GM04503 (cell line): ENCODE measurements at places on chromosomes 3 and 15.

DNA sequence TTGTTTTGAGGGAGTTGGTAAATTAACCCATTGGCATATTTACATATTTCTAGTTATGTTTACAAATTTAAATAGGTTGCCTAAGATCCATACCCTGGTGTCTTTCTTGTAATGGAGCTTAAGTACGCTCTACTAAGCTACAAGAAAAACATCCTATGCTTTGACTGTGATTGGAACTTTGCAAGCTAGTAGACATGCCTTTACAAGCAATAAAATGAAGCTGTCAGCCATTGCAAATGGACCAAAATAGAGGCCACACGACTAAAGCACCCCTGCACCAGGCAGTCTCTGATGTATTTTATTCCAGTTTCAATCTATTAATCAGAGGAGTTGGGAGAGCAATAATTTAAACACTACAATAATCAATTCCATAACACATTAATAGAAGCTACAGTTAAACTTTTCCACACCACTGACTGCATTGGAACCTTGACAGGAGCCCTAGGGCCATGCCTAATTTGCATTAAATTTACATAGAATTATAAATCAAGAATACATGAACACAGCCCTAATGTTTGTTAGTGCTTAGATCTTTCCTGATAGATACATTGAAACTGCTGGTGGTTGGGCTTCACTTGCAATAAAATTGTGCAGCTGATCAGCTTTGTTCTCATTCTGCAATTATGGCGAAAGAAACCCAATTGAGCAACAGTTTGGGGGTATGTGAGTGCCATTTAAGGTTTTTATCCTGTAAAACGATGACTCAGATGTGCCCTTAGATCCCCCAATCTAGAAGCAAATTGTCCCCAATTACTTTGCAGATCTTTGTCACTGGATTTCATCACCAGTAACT is 360.1 kb downstream of the LSAMP start:
- no peak for DNase-seq

GRCh38 chr3:81920816-81921215 is 159.4 kb upstream of the GBE1 start:
- no peak for DNase-seq

DNA sequence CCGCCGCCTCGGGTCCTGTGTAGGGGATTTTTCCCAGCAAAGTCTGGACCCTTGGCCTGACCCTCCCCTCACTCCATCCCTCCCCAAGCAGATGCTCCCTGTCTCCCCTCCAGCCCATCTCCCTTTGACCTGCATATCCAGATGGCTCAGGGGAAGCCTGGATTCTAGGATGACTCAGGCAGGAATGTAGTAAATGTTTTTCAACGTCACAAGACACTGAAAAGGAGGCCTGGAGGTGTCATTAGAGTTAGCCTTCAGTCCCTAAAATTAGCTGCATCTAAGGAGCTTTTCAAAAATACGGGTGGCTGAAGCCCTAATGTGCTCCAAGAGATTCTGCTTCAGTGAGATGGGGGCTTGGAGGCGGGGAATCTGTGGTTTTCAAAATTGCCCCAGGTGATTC is 7.2 kb downstream of the ACAN start:
- DNase-seq, result no peak

- no peak for DNase-seq
Measured at GRCh38 chr15:45799508-45799907, 164.7 kb downstream of the SQOR start.

- peak; percentile 21 for DNase-seq
Measured at GRCh38 chr3:197692641-197693040, 44.1 kb downstream of the RUBCN start.

DNA sequence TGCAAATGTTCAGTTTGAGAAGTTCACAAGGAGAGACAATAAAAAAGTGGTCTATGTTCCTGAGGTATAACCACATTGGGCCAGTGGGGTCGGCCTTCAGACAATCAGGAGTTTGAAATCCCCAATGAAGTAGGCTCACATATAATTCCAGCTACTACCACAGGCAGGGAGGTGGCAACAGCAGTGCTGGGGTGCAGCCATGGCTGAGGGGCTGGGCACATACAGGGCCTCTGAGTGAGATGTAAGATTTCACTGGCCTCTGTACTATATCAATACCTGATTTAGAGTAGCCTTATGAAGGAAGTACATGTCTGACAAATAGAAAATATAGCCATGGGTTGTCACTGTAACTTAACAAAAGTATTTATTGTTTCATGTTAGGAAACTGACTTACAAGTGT is 402.2 kb downstream of the TBC1D5 start:
- DNase-seq, result no peak

GRCh38 chr3:131031660-131032059 is 5.0 kb downstream of the NEK11 start:
- no peak for DNase-seq

DNA sequence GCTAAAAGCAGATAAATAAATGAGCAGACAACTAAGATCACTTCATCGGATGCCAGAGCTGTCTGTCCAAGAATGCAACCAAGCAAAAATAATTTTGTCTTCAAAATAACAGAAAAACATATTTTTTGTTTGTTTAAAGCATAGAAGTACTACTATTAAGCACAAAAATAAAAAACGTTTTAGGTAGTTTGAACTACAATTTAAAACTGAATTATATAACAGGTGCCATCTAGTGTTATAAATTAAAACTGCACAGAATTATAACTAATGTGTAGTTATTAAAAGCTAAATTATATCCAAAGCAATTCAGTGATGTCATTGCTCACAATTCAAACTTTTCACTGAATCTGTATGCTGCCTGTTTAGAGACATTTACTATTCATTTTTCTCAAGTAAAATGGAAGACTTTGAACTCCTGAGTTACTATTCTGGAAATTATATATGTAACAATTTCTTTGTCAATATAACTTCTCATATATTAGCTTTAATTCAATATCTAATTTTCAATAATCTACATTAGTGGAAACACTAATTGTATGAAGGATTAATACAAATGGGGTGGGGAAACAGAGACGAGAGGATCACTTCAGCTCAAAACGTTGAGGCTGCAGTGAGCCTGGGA is 29.5 kb downstream of the LINS1 start:
- no peak for DNase-seq

GRCh38 chr3:142276781-142277180 is 51.4 kb upstream of the GK5 start:
- DNase-seq, result no peak

DNA sequence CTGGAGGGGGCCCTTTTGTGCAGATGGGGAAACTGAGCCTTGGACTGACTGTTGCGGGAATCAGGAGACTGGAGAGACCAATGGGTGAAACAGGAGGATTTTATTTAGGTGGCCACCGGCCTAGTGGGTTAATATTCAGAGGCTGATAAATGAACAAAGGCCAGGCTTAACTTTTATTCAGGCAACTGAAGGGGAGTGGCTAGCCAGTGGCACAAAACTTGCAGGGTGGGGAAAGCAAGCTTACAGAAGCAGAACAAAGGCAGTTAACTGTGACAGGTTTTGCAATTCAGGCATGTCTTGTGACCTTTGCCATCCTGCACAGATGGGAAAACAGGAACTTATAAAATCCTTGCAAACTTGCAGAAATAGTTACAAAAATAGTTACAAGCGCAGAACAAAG is 24.9 kb upstream of the ACAD9 start:
- DNase-seq, result no peak
